ENCODE measurements at places on chromosomes 13 and 19.

- DNase-seq, result no peak
Measured at GRCh38 chr19:48121066-48121465, 10.4 kb upstream of the PLA2G4C start.

GRCh38 chr19:39670998-39671397, 15.3 kb downstream of the LGALS16 start:
- DNase-seq, result no peak

DNA sequence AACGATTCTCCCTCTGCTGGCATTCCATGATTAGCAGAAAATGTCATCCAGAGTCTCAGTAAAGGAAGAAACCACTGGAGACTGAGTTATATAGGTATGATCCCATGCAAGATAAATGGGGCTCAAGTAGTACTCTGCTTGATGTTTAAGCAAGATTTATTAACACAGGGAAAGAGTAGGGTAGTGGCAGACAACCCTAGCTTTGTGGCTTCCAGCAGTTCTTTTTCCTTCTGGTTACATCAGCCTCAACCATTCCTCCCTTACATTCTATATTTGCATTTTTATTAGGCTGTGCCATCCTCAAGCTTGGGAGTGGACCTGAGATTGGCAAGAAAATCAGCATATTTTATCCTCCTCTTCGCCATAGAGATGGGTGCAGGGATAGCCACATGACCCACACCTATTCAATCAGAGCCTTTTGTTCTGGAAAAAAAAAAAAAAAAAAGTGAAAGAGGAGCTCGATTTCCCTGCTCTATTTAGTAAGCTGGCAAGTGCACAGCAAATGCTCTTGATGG, 402.1 kb downstream of the ZNF536 start:
- no peak for DNase-seq

DNA sequence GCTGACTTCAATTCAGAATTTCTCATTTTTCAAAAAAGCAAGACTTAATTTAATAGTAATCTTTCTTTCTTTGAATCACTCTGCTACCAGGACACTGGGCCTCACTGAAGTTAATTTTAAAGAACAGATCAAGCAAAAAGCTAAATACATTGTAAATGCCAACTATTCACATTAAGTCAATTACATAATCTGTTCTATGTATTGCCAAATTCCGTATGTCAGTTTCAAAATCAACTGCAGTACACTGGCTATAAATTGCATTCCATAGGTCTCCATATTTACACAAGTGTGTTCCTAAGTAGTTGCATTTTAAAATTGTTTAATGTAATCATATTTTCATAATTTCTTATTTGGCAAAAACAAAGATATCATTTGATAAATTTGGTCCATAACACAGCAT, 10.1 kb downstream of the FOXO1 start:
- no peak for DNase-seq

- no peak for DNase-seq
Measured at GRCh38 chr13:85549819-85550218, 249.4 kb downstream of the SLITRK6 start.

DNA sequence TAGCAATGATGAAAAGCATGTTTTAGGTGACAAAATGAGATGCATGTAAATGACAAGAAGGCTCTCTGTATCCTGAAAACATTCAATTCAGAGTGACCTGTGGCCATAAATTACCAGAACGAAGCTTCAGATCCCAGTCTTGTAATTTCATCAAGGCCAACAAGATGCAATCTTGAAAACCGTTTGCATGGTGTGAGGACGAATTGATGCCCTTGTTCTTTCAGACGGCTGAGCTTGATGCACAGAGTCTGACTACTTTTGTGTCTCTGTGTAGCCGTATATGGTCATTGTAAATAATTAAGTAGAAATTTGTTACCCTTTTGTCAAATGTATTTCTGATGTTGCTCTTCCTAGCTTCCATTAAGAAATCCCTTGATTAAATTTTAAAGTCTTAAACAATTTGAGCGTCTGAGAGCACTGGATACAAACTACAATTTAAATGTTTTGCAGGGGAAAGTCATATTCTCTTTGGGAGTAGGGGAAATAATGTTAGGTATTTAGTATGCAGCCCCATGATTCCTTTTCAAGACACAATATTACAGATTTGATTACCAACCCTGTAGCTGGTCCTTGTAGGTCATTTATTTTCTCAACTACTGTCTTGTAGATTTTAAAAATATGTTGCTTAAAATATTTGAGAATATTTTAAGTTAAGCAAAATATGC, 125.8 kb upstream of the PCDH9 start:
- DNase-seq, result no peak

DNA sequence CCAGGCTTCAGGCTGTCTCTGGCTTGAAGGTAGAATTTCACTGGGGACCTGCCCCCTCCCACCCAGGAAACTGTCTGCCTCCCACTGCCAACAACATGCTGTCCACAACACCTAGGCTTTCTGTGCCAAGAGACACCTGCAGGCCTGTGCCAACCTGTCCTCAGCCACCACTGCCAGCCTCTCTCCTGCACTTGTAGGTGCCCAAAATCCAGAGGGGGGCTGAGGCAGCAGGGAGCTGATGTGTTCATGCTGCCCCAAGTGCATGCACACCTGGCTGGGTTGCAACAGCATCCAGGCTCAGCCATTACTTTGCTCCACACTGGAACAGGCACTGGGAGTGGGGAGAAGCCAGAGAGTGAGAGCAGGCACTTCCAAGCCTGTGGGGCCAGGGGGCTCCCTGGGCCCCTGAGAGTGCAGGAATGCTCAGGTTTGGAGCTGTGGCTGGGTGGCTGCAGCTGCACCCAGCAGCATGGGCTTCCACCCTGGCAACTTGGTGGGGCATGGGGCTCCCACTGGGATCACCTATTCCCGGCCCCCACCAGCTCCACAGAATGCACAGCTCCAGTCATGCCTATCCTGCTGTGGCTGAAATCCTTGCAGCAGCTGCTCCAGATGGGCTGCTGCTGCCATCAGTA, 218.1 kb upstream of the OBI1 start:
- no peak for DNase-seq

DNA sequence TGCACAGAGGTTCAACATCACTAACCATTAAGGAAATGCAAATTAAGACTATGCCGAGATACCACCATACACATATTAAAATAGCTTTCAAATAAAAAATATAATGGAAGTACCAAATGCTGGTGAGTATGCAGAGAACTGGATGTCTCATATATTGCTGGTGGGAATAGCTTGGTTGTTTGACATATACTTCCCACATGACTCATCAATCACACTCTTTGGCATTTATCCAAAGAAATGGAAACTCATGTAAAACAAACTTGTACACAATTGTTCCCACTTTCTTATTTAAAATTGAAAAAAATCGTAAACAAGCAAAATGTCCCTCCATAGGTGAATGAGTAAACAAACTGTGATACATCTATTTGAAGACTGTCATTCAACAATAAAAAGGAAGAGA, 982.6 kb upstream of the ATXN8OS start:
- DNase-seq, result no peak

DNA sequence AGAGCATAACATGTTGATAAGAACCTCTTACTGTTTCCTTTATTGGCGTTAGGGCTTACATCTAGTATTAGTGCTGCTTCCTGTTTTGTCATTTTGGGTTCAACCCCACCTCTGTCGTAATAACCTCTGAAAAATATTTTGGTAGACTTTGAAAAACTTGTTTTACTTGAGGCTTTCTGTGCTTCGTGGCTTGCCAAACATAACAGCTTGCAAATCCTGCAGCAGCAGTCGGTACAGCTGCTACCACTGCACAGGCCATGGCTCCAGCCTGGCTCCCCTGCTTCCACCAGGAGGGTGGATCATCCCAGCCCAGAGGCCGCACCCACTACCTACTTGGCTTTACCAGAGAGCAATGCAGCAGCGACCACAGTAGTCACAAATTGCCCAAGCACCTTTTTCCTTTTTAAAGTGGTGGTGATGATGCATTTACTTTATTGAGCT, 11.8 kb upstream of the CEACAM4 start:
- no peak for DNase-seq

DNA sequence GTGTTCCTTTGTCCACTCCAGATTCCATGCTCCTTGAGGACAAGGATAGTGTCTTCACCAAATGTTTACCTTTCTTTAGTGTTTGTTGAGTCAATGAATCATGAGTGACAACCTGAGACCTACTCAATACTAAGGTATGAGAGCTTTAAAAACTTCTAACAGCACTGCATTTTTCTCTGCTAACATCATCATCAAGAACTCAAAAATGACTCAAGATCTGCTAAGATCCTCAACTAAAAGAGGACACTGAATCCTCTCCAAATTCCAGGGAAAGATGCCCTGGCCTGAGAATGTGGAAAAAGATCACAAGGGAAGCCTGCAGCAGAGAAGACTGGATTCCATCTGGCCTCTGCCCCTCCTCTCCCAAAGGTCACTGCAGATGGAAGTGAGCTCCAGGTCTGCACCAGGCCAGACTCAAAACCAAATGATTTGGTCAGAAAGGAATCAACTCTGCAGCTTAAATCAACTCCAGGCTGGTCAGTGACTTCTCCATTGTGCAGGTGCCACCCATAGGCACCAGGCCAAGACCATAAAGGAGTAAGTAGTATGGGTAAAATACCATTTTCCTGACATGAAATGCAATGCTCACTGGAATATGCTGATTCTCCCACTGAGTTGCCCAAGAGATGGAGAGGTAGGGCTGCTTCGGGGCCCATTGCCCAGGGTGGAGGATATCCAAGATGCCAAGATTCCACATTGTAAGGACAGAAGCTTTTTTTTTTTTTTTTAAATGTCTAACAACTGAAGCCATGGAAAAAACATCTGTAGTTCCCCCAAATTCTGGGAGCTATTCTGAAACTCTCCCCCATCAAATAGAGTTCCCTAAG, 89.5 kb upstream of the DOCK9 start:
- no peak for DNase-seq

Data from stimulated activated CD4-positive, alpha-beta T cell treated with anti-CD3 and anti-CD28 coated beads, Interleukin-4, amount 100 ng/mL, for 4 hours (primary cell).